ENCODE measurements at places on chromosomes 5 and 9.
A peak's percentile ranks its signal among the peaks of the same experiment; 100 is the strongest.

DNA sequence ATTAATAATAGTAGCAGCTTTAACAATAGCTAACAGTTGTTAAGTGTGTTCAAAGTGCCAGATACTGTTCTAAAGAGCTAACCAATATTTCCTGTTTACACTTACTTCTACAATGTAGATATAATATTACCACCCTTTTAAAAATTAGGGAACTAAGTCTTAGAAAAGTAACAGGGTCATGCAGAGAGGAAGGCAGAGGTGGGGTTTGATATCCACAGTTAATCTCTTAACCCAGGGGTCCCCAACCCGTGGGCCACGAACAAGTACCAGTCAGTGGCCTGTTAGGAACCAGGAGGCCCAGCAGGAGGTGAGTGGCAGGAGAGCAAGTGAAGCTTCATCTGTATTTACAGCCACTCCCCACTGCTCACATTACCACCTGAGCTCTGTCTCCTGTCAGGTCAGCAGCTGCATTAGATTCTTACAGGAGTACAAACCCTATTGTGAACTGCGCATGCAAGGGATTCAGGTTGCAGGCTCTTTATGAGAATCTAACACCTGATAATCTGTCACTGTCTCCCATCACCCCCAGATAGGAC lies 89.1 kb downstream of the ACTL7B start:
- DNase-seq = no peak

GRCh38 chr5:29069104-29069402 lies 2030.7 kb upstream of the CDH9 start:
- DNase-seq = no peak

GRCh38 chr5:156354571-156354970 lies 27.6 kb downstream of the SGCD start:
- no peak for DNase-seq

GRCh38 chr5:17785774-17786173 lies 151.5 kb downstream of the TAF11L14 start:
- no peak for DNase-seq

GRCh38 chr5:178772351-178772750 lies 41.9 kb upstream of the ZNF354A start:
- no peak for DNase-seq

- DNase-seq = no peak
Observed at GRCh38 chr9:91017245-91017644, 215.6 kb downstream of the SYK start.

- peak; percentile 35 for DNase-seq
Observed at GRCh38 chr9:74570879-74571512, 73.9 kb downstream of the RORB start.

- DNase-seq = no peak
Observed at GRCh38 chr9:86469476-86470250, 115.5 kb upstream of the TUT7 start.

DNA sequence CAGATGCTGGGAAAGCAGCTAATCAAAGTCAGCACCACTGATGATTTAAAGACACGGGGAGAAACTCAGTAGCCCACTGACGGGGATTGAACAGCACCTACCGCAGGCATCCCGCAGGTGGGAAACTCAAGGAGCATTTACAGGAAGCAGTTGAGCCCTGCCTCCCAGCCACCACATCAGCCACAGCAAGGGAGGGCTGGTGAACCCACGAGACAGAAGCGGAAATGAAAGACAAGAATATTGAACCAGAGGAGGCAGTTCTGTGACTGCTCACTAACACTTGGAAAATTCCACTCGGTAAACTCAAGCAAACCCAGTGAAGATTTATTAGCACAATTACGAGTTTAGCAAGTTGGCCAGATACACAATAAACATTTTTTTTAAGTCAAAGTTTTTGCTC lies 10.6 kb upstream of the FAM163B start:
- no peak for DNase-seq

All from SW 1271 (cell line).